ENCODE measurements at places on chromosomes 1 and 21.

- DNase-seq = no peak
Measured at GRCh38 chr21:15763359-15763758, 33.6 kb downstream of the USP25 start.

DNA sequence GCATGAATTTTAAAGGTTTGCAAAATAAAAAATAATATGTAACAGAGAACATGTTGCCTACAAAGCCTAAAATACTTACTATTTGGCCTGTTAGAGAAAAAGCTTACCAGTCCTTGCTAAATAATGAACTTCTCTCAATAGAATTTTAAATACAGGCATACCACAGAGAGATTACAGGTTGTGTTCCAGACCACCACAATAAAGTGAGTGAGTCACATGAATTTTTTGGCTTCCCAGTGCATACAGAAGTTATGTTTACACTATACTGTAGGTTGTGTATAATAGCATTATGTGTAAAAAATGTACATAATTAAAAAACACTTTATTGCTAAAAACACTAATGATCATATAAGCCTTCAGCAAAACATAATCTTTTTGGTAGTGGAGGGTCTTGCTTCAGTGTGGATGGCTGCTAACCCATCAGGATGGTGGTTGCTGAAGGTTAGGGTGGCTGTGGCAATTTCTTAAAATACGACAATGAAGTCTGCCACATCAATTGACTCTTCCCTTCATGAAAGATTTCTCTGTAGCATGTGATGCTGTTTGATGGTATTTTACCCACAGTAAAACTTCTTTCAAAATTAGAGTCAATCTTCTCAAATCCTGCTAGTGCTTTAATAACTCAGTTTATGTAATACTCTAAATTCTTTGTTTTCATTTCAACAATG, 48.6 kb downstream of the SCYL3 start:
- no peak for DNase-seq

DNA sequence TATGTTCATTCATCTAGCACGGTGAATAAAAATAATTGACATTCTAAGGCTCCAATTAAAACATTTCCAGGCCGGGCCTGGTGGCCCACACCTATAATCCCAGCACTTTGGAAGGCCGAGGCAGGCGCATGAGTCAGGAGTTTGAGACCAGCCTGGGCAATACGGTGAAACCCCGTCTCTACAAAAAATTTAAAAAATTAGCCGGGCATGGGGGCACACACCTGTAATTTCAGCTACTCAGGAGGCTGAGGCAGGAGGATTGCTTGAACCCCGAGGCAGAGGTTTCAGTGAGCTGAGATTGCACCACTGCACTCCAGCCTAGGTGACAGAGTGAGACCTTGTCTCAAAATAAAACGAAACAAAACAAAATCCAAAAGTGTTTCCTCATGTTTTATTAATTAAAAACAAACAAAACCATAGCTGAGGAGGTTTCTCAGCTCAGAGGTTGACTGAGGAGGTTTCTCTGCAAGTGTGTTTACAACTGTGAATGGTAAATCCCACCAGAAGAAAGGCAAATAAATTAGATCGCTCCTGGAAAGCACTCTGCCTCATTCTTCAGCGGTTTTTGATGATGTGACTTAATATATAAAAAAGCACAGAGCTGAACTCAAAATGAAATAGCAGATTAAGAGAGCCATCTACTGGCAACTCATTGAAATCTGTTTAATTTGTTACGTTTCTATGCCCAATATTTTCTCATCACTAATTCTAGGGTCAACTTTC, 37.7 kb upstream of the ATG4C start:
- peak; percentile 50 for DNase-seq

- no peak for DNase-seq
Measured at GRCh38 chr1:213050745-213051126, 305 bp upstream of the RPS6KC1 start.

DNA sequence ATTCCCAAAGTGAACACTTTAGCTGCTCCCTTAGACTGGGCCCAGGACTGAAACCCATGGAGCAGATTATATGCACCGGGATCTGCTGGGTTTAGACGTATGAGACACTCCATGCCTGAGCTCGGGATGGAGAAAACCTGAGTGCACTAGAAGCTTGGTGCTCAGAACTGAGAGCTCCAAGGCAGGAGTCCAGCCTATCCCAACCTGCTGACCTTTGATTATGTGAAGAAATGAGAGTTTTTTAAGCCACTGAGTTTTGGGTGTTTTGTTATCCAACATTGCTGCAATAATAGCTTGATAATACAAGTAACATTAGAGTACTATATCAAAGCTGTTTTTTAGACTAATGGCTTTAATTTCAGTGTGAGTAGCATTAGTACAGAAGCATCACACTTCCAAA, 131.5 kb upstream of the KCNK1 start:
- DNase-seq = no peak

GRCh38 chr1:40858856-40859416, 3.2 kb downstream of the CITED4 start:
- DNase-seq = no peak

GRCh38 chr1:17627239-17628052, 87.9 kb downstream of the ARHGEF10L start:
- DNase-seq = no peak

DNA sequence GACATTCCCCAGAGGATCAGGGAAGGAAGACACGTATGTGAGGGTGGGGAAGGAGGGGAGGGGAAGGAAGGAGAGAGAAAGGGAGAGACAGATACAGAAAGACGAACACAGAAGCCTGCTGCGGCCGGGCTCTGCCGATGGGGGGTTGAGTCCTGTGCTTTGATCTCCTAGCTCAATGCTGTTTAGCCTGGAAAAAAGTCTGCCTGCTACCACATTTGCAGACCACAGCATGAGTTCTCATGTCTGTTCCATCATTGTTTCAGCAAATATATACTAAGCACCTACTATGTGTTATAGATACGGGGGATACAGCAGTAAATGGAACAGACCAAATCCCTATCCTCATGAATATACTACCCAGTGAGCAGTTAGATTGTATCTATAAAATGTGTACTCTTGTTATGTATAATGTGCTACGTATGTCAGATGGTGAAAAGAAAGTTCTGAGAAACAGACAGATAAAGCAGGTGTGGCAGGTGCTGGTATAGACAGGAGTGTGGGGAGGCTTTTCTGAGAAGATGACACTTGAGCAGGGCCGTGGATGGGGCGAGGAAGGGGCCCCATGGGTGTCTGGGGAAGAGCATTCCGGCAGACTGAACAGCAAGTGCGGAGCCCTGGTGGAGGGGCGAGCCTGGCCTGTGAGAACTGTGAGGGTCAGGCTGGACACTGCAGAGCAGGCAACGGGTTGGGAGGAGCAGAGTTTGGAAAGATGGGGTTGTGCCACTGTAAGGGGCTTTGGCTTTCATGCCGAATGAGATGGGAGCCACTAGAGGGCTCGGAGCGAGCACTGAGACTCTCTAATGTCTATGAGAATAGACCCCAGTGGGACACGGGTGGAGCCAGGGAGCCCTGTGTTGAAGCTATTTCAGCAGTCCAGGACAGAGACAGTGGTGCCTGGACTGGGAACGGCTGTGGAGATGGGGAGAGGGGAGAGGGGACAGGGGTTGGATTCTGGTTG, 34.1 kb downstream of the KIAA1614 start:
- no peak for DNase-seq

- no peak for DNase-seq
Measured at GRCh38 chr1:230274254-230274653, 151.9 kb downstream of the PGBD5 start.

- no peak for DNase-seq
Measured at GRCh38 chr1:22889213-22889827, 83.3 kb downstream of the LACTBL1 start.

DNA sequence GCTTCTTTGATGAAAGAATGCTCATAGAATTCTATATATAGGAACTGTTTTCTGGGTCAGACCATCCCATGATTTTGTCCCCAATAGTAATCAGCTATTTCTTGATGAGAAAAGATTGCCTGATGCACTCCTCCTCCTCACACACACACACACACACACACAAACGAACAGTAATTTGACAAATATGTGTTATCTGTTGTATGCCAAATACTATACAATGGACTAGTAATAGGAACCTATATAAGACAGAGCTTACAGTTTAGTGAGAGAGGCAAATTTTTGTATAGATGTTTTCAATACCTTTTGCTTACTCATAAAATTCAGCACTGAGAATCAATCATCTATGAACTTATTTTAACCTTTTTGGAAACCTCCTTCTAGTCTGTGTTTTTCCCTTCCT, 76.8 kb downstream of the PLA2G4A start:
- no peak for DNase-seq

GRCh38 chr1:152169366-152170025, 10.5 kb upstream of the RPTN start:
- peak; percentile 75 for DNase-seq

GRCh38 chr1:197982256-197982655, 65.1 kb downstream of the LHX9 start:
- DNase-seq = no peak

DNA sequence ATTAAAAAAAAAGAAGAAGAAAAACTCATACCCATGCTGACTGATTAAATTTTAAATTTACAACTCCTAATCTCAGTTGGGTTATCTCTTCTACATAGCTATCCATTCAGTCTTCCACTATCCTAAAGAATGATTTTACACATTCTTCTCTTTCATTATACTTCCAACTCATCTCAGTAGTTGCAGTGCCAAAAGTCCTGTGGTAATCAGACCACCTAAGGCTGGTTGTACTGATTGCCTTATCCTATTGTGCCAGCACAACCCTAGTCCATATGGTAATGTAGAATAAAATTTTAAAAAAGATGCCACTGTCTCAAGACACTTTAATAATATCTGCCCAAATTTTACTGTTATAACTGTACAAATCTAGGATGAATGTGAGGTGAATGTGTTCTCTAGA, 448.0 kb downstream of the LRRIQ3 start:
- no peak for DNase-seq

DNA sequence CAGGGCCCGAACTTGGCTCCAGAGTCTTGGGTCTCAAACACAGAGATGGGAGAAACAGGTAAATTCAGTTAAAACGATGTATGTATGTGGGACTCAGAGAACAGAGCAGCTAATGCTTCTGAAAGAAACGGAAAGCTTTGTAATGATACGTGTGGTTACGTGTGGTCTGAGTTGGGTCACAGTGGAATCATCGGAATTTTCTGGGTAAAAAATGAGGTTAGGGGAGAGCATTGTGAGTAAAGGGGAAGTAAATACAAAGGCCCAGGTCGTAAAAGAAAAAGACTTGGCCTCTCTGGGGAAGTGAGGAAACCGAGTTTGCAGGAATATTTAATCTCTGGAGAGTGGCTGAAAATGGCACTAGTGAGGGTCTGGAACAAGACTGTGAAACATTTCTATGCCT, 8.3 kb downstream of the NHLH2 start:
- DNase-seq = peak; percentile 90

DNA sequence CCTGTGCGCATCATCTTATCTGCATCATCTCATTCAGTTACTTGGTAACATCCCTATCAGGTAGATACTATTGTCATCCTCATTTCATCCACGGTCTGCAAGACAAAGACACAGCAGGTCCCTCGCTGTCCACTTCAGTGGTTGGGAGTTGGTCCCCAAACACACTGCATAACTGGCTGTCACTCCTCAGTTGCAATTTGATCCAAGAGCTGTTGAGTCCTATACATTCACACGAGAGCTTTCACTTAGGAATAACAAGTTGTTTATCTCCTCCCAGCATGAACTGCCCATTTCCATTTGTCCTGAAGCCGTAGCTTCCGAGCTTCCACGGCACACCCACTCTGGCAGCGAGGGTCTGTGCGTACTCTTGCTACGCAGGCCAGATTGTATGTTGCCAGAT, 472.0 kb downstream of the CAMTA1 start:
- no peak for DNase-seq

- DNase-seq = peak; percentile 91
Measured at GRCh38 chr1:206472886-206473285, 2.6 kb downstream of the IKBKE start.

DNA sequence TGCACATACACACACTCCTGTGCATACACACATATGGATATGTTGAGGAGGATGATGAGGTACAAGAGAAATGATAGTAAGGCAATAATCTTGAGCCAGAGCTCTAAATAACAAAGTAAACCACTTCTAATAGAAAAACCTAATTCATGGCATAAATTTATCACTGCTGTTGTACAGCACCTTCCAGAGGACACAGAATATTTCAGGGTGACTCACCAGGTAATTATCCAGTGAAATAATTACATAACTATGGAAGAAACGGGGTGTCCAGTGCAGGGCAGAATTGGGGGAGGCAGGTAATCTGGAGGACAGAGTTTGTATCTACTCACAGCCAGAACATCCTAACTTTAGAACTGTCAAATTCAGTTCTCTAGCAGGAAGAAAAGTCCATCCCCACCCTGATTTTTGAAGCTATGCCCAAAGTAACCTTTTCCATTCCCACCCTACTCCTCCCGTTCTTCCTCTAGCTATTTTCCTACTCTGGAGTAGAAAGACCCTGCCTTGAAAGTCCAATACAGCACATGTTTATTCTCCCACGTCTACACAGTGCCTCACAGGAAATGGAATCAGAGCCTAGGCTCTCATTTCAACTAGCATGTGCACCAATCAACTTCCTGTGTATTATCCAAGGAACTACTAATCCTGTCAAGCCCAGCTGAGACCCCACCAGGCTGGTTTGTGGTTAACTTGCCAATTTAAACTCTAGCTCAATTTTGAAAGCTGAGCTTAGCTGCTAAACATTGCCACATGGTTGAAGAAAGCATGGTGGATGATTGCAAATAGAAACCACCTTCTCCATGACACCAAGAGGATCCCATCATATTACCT, 96.6 kb downstream of the PTPN14 start:
- DNase-seq = peak; percentile 97

DNA sequence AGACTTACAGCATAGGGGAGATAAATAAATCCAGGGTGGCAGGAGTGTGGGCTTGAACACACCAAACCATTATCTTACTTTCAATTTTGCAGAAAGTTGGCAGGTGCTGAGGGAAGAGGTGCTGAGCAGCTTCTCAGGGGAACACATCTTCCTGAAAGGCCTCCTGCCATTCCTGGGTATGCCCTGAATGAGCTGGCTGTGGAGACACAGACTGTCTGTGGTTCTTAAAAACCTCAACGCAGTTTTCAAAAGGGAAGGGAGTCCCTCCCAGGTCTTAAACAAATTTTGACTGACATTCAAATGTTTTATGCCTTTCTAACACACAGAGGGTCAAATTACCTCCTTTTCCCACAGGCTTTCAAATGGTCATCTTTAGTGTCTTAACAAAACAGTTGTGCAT, 166.9 kb downstream of the TNFSF18 start:
- no peak for DNase-seq
